Psoas muscle (tissue), 8 donors: ENCODE measurements at places on chromosomes 12 and 14. TPM values are rescaled to one million over a fixed set of nuclear protein-coding genes. Genes with fewer than 3 reads are reported as not detected.

DNA sequence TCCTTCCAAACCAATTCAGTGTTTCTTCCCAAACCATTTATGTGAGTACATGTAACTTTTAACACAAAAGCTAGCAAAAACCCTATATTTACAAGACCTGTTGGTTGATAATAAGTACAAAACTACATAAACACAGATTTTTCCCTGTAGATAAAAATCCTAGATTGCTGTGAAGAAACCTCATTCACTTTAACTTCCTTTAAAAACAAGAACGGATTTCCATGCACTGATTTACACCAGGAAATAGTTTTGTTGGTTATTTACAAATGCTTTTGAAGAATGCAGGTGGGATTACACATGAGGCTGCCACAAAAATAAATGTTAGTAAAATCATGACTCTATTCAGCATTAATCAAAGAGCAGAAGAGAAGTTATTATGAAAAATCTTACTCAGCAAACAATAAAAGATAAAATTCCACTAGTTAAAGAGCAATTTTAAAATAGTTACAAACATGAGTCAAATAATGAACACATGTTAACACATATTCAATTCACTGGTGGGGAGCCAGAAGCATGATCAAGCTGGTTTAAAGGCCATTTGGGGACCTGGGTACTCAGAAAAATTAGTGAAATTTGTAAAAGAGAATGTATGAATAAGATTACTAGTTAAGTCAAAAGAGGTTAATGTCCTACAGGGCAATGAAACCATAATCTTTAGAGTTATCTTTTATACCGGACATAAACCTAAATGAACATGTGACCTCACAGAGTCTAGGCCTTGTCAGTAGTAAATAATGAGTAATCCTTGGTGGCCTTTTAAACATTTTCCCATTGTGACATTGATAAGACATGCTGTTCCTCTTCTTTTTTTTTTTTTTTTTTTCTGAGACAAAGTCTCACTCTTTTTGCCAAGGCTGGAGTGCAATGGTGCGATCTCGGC is 79.9 kb downstream of the PHLDA1 start:
- DNase-seq = no peak

DNA sequence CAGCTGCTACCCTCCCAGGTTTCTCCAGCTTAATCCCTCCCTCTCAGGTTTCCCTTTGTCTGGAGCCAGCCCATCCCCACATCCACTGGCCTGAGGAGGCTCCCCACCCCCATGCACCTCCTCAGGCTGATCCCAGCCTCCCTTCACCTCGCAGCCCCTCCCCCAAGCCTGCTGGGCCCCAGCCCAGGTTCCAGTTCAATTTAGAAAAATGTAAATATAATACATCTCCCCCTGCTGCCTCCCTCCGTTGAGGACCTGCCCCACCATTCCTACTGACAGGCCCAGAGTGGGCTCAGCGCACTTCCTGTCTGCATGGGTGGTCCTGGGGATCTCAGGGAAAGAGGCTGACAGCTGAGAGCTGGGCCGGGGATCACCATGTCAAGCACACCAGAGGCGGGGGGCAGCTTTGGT is 155.8 kb downstream of the NTF3 start:
- DNase-seq = no peak

DNA sequence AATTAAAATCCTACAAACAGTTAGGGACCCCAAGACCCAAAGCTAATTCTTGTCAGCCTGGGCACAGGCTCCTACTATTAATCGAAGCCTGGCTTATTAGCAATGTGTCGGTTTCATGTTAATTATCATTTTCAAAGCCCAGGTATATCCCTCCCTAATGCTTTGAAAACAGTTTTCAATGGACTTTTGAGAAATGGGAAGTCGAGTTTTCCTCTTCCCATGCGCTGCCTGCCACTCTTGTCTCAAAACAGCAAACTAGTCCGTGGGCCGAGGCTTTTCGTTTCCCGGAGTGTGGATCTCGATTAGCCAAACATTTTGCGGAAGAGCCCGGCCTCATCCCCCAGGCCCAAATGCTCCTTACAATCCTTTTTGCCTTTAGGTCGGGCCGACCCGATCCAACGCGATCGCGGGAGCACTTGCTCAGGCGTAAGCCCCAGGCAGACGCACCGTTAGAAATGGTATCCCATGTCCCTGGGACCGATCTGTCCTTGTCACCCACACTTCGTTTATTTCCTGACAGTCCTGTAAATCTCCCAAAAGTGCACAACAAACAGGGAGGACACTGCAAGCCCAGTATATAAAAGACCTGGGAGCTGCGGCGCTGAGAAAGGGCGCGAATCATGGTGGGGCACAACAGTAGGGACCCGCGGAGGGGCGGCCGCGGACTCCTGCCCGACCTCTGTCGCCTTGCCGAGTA is 1.5 kb downstream of the SIX6 start:
- no peak for DNase-seq

DNA sequence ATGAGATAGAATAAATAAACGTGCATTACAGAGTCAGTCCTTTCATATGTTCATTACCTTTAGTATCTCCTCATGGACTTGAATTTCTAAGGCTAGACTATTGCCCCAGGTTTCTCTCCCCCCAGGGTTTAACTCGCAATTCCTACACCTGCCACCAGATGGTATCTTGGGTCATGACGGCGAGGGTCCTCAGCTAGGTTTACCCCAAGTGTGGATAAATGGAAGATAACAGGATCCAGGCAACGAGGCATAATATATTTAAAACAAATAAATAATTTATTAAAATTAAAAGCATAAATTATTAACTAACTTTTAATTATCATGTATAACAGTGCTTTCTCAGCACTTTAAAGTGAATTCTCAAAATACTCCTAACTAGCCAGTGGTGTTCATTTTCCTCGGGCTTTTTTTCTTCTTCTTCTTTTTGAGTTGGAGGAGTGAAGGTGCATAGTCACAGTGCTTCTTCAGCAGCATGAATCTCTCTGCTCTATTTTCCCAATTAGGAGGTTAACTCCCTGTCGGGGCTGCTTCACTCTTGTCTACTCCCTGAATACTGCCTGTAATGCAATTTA is 243.5 kb upstream of the CAND1 start:
- DNase-seq = no peak

The GPR68 gene
- total RNA-seq = 0.27 TPM

The IAPP gene
- not detected for total RNA-seq

The ANKS1B gene
- total RNA-seq = 3.7 TPM

DNA sequence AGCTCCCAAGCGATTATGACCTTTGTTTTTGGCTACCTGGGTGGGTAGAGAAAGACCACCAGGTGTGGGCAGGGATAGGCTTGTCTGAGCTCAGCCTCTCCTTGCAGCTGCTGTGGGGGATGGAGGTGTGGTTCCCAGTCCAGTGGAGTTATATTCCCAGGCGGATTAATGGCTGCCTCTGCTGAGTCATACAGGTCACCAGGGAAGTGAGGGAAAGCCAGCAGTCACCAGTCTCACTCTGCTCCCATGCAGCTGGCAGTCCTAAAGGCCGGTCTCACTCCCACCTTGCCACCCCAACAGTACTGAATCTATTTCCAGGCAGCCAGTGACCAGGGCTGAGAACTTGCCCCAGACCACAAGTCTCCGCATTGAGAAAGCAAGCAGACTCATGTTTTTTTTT is 399.2 kb downstream of the VRK1 start:
- DNase-seq = no peak

GRCh38 chr14:98742001-98742400 is 530.0 kb downstream of the BCL11B start:
- DNase-seq = no peak

The SMCO2 gene
- total RNA-seq = not detected

GRCh38 chr12:108738170-108738569 is 6.9 kb upstream of the CORO1C start:
- no peak for DNase-seq

The GALNT8 gene
- 0.26 TPM for total RNA-seq

The KLRG1 gene
- total RNA-seq = 1.0 TPM
